Activated naive CD4-positive, alpha-beta T cell (primary cell): ENCODE measurements at places on chromosomes 5 and 9.

GRCh38 chr5:15002791-15003190, 131.2 kb upstream of the ANKH start:
- no peak for DNase-seq

- DNase-seq = no peak
These were observed 14.4 kb upstream of the CCDC69 start for GRCh38 chr5:151238303-151238741.

DNA sequence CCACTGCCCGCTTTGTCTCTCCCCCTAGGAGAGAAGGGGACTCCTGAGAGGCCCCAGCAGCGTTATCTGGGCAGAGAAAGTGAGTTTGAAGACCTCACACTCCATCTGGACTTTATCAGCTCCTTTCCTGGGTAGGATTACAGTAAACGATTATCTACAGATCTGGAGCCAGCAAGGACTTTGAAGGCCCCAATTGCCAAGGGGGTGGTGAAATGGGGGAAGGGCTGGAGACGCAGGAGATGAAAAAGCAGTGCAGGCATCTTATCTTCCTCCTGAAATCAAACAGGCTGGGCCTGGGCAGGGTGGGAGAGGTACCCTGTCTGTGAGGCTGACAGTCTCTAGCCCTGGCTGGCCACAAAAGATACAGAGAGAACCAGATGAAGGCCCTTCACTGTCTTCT, 105.8 kb upstream of the MSX2 start:
- no peak for DNase-seq

DNA sequence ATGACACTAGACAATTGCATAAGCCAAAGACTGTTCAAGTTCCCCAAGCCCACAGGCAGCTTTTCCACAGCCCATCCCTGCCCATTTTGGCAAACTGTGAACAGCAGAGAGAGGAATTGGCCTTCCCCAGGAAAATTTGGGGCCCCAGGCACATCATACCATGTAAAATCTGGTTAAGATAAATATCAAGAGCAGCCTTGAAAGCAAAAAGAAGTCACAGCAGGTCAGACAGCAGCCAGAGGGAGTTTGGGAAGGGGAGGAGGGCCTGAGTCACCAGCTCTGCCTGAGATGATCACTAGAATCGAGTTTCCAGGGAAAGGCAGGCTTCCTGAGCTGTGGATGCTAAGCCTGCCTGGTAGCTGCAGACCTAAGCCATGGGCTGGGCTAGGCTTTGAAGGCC, 179.2 kb downstream of the RFK start:
- no peak for DNase-seq

GRCh38 chr5:176529116-176529740, 8.0 kb downstream of the RNF44 start:
- DNase-seq = no peak

- DNase-seq = no peak
These were observed 16.1 kb downstream of the ZNF608 start for GRCh38 chr5:124730381-124730780.

DNA sequence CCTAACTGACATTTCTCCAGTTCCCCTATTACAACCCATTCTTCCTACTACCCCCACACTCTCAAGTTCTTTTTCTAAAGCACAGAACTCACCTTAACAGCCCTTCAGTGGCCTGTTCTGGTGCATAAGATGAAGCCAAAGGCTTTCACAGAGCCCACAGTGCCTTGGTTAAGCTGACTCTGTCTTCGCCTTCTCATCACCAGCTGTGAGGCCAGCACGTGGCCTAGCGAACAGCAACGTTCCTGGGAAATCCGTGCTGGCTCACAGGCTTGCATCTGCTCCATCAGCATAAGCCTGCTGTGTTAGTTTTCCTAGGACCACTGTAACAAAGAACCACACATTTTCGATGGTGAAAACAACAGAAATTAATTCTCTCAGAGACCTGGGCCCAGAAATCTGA, 67.9 kb upstream of the LPAR1 start:
- DNase-seq = no peak

- no peak for DNase-seq
These were observed 36.5 kb upstream of the RAD23B start for GRCh38 chr9:107246259-107247254.

- DNase-seq = no peak
These were observed 2.2 kb upstream of the NPR3 start for GRCh38 chr5:32708949-32709348.

GRCh38 chr9:134708672-134709038, 67.1 kb downstream of the COL5A1 start:
- DNase-seq = no peak

DNA sequence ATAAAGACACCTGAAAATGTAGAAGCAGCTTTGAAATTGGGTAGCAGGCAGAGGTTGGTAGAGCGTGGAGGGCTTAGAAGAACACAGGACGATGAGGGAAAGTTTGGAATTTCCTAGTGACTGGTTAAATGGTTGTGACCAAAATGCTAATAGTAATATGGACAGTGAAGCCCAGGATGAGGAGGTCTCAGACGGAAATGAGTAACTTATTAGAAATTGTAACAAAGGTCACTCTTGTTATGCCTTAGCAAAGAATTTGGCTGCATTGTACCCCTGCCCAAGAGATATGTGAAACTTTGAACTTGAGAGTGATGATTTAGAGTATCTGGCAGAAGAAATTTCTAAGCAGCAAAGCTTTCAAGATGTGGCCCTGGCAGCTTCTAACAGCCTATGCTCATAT, 382.5 kb downstream of the KCNN2 start:
- no peak for DNase-seq

- no peak for DNase-seq
These were observed 172.3 kb upstream of the PPP1R26 start for GRCh38 chr9:135307300-135307699.

DNA sequence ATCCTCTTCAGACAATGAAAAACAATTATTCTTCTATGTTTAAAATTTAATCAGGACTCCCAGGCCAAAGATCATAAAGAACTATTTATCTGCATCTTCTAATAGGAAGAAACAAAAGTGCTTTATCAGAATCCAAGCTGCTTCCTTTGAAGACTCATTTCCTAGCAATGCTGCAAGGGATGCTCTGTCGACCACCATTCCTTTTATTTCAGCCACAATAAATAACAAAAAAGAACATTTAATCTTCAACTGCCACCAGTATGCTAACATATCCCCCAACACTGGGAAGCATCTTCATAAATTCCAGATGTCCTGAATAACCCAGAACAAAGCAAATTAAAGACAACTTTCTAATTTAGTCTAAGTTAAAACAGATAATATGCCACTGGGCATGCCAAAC, 68.7 kb downstream of the PKD2L2 start:
- no peak for DNase-seq

DNA sequence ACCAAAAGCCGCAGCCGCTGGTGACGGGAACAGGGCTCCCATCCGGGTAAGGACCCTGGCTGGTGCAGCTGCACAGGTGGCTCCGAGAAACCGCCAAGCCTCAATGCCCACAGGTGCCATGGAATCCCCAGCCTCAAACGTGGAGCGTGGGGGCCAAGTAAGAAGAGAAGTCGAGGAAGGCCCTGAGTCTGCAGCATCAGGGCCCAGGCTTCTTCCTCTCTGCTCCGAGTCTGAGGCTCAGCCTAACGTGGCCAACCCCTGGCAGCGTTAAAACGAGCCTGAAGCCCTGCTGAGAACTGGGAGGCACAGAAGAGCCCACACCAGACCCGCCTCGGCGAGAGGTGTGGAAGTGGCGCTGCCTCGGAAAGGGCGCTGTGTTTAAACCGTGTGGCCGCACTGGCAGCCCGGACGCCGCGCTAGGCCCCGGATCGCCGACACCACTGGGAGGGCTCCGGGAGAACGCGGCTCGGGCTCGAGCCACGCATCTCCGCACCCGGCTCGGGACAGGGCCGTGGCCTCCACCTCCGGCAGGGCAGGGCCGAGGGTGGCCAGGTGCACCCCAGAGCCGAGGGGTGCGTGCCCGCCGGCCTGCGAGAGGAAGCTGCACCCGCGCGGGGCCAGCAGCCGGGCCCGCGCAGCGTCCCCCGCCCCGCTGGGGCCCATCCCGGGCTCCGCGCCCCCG, 730 bp downstream of the ZMYND19 start:
- no peak for DNase-seq

- DNase-seq = no peak
These were observed 4.7 kb downstream of the SLC2A6 start for GRCh38 chr9:133474215-133474614.

GRCh38 chr9:76932757-76933156, 26.8 kb upstream of the PRUNE2 start:
- no peak for DNase-seq

- DNase-seq = no peak
These were observed 52.9 kb upstream of the MIER3 start for GRCh38 chr5:57004800-57005199.

DNA sequence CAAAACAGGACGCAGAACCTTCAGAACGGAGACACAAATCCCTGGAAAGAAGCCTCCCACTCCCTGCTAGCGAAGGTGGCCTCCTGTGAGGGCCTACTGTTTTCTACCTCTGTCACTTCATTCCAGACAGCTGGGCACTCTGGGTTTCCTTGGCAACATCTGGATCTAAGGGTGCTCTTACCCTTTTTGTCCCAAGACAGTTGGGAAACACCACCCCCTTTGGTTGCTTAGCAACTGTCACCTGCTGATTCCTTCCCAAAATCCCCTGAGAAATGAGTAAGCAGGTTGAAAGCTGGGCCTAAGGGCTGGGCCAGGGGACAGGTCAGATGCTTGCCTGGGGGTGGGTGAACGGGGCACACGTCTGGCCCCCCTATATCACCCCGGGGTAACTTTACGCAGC, 29.4 kb downstream of the NANS start:
- no peak for DNase-seq

- no peak for DNase-seq
These were observed 119.3 kb upstream of the DPYSL3 start for GRCh38 chr5:147629196-147629595.

GRCh38 chr5:160961038-160961437, 109.0 kb upstream of the ATP10B start:
- no peak for DNase-seq

GRCh38 chr5:78644741-78645300, 3.8 kb downstream of the LHFPL2 start:
- no peak for DNase-seq

- no peak for DNase-seq
These were observed 566.1 kb downstream of the PDE4D start for GRCh38 chr5:59327191-59327980.

DNA sequence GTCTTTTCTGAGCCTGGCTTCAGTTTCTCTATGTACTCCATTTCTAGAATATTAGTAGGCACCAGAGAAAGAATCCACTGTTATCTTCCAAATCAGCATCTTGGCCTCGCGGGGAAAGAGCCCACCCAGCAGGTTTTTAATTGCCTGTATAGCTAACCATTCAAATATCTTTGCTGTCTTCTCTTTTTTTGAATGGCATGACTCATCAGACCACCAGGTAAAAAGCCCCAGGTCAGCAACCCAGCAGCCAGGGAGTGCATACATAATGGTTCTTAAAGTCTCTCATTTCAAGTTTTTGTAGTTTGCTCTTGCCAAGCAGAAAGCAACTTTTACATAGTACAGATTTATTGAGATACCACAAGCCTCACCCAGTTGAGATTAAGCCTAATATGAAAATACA, 50.7 kb downstream of the TMEM167A start:
- no peak for DNase-seq

DNA sequence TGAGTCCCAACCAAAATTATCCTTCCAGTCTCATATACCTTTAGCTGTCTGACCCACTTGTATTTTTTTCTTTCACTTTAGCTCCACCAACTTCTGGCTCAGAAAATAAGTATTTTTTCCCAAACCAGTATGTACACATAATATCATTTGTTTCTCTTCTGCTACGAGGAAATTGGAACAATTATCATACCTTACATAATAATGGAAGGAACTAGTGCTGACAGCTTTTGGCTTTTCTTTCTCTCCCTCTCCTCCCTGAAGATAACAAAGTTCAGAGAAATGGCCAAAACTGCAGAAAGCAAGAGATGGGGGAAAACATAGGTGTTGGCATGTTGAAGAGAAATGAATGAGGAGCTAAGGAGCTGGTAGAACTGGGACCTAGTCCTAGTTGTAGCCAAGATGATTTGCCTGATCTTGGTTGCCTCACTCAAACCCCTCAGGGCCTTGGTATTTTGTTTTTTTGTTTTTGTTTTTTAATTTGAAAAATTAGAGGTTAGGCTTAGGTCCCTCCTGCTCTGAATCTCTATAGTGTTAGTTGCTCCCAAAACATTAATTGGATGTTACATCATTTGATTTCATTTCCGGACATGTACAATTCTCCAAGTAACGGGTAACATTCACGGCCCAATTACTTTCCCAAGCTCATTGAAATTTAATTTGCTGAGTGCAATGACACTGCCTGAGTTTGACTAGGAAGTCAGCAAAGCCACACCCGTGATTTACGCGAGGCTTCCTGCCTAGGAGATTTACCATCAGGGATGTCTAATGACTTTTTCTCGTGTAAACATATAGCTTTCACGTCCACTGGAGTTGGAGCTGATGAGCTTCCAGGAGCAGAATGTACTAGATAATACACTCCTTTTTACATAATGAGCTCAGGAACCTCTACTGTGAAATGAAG, 291.6 kb downstream of the TLE1 start:
- no peak for DNase-seq

DNA sequence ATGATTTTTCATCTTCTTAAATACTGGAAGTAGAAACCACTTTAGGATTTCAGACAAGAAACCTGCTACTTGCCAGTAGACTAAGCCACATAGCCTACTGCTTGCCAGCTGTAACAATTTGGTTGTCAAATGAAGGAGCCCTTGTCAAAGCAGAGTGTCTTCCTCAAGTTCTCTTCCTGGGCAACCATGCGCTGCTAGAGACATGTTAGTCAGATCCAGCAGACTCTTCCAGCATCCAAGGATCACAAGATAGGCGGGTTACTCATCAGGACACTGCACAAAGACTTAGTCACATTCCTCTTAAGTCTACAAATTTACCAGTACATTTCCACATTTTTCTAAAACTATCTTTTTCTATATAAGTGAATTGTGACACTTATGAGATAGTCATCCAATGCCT, 24.4 kb downstream of the SKIC3 start:
- DNase-seq = no peak

- no peak for DNase-seq
These were observed 1.2 kb downstream of the OTULINL start for GRCh38 chr5:14582797-14583137.

DNA sequence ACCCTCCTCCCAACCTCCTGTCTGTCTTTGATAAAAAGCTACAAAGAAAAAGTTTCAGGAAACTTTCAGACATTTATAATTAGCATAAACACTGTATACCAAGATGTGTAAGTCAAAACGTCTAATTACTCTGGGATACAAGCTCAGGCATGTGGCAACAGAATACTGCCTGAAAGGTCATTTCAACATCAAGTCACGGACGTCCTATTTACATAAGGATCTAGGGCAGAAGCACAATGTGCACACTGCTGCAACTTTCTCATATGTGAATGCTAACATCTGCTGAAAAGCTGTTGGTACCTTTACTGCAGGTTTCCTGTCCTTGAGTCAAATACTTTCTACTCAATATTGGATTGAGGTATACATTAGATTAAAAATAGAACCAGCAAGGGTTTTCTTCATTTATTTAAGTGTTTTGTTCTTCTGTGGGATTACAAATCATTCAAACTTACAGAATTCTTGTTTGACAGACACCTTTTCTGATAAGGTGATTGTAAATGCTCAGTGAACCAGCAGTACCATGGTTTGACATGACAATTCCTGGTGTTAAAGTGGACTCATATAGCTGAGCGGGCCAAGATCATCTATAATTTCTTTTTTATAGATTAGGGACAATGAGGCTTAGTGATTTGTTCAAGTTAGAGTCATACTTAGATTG, 36.8 kb downstream of the ELL2 start:
- DNase-seq = no peak
